Esophagus squamous epithelium (tissue), 5 donors: ENCODE measurements at places on chromosomes 1 and 21.

DNA sequence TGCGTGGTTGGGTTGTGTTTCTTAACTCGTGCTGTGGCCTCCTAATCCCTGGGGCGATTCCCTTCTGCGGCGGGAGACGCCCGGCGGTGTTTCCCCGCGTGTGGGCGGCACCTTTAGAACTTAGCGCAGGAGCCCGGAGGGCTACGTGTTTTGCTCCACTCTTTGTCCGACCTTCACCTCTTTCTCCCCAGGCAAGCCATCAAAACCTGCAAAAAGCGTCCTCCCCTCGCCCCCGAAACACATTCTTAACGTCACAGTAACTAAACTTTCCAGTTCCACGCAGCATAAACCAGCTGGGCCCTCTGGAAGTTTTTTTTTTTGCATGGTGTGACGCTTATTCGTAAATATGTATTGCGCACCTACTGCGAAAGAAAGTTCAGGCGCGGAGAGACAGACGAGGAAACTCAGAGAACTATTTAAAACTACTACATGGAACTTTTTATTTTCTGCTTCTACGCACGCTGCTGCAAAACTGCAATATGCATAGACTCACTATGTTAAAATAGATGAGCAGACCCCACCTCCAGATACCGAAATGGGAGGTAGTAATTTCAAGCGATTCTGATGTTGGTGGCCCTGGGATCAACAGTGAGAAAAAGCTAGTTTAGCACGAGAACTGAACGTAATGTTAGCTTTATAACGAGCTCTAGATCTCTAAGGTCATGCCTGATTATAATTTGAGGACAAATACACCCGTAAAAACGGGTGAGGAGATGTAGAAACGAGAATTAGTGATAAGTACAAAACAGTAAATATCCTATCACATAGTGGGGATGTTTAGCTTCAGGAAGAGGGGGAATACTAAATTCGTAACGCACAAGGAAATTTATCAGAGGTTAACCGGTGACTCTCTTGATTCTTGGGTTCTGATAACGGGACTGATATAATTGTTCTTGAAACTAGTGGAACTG lies 920 bp downstream of the MTR start:
- DNase-seq, result no peak

DNA sequence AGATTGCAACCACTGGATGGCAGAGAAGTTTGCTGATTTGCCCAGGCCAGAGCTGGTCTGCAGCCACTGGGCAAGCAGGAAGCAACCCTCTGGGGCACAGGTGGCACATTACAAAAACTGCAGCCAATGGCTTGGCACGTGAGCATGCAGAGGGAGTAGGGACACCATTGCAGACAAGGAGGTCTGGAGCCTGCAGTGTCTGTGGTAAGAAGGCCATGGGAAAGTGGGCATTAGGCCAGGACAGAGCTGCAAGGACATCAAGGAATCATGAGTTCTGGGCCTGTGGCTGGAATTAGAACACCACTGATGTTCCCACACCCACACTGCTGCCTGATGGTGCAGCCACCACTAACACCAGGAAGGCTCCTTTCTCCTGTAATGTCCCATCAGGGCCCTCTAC lies 113.0 kb downstream of the TSEN15 start:
- no peak for DNase-seq

GRCh38 chr21:18274370-18274769 lies 29.7 kb downstream of the CHODL start:
- DNase-seq, result no peak

DNA sequence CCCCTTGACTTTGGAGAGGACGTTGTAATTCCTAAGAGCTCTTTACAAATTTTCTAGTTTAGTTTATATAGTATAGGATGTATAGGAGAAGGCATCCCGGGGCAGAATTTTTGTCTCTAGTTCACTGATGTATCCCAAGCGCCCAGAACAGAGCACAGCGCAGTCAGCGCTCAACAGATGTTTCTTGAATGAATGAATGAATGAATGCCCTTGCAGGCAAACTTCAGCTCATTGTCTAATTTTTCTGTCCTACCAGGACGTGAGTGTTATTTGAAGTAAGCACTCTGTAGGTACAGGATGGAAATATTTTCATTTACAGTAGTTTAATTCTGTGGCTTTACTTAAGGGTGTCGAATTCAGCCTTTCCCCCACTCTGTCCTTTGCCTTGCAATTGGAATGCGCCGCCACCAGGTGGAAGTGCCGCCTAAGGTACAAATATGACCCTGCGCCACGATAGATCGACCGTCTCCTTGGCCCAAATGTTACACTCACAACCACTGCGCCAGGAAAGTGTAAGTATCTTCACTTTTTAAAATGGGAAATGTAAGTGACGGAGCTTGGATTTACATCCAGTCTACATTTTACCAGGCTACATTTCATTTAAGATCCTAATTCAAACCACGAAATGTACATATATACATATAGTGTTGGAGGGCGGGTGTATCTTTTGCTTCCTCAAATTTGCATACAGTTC lies 910 bp upstream of the MRPL39 start:
- DNase-seq, result peak; percentile 30

DNA sequence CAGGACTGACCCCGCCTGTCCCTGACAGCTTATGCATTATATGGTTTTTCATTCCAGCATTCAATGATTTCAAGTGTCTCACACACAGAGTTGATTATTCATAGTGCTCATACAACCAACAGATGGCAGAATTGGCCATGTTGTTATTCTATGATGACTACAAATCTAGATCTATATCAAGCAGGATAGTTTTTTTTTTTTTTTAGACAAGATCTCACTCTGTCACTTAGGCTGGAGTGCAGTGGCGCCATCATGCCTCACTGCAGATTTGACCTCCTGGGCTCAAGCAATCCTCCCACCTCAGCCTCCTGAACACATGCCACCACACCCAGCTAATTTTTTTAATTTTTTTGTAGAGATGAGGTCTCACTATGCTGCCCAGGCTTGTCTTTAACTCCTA lies 40.1 kb upstream of the LRRC8D start:
- no peak for DNase-seq

GRCh38 chr1:63792152-63792551 lies 18.3 kb downstream of the ROR1 start:
- DNase-seq, result no peak

DNA sequence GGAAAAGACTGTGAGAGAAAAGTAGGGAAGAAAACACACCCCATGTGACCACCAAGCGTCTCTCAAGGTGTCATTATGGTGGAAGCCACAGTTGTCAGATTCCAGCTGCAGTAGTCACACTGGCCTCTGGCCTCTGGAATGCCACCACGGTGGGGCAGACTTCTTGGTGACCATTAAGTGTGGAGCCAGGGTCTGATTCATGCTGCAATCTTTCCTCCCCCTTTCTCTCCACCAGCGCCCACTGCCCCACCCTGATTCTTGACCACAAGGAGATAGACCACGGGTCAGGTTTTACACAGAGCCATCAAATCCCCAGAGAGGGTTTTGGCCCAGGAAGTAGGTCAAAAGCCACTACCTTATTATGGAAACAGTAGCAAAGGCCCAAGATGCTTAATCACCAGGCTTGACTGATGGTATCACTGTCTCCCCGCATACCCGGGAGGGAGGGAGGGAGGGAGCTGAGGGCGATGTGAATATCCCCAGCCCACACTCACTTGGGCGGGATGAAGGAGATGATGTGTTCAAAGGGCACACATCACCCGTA lies 52.7 kb upstream of the GRHL3 start:
- DNase-seq, result no peak

DNA sequence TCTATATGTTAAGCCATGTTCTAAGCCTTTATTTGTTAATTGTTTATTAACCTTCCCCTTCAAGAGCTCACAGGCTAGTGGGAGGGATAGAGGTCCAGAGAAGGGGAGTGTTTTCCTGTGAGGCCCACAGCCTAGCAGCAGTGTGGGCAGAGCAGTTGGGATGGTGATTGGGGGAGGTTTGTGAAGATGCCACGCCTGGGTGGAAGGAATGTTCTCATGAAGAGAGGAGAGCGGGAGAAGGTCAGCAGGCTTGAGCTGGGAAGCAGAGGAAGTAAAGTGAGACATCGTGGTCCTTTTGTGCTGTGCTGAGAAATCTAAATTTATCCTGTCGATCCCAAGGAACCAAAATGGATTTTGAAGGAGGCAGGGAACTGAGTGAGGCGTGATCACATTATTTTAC lies 42.6 kb downstream of the TRAPPC10 start:
- DNase-seq, result no peak

- DNase-seq, result no peak
Observed at GRCh38 chr1:224749916-224750315, 133.8 kb downstream of the CNIH3 start.

- DNase-seq, result no peak
Observed at GRCh38 chr1:63622849-63623566, 29.8 kb downstream of the PGM1 start.

- no peak for DNase-seq
Observed at GRCh38 chr1:48948562-48948961, 171.9 kb upstream of the BEND5 start.

- no peak for DNase-seq
Observed at GRCh38 chr1:3146907-3147306, 77.9 kb downstream of the PRDM16 start.

GRCh38 chr1:169896013-169896412 lies 2.3 kb upstream of the SCYL3 start:
- DNase-seq, result no peak

DNA sequence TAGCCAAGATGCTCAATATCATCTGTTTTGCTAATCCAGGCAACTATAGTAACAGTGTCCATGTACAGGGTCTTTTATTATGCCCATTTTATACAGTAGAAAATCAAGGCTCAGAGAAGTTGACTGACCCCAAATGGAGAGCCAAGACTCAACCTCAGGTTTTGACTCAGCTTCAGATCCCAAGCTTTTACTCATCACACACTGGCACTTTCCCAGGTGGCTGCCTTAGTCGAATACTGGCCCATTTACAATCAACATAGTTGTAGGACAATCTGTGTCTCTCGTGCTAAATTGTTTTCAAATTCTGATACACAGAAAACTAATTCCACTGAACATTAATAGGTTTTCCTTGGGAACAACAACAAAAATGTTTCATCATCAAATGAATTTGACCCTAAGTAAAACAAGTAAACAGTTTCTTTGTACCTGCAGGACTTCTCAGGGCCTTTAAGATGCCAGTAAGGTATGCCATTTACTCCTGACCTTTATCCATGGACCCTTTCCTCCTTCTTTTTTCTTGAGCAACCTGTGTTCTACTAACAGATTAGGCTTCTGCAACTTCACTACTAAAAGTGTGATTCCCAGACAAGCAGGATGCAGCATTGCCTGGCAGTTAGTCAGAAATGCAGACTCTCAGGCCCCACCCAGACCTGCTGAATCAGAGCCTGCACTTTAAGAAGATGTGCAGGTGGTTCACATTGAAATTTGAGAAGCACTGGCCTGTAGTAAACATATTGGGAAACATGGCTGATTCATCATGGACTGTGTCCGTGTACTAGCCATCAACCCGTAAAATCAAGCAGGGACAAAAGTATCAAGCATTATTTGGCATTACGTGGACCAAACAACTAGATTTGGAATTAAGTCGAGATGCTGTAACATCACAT lies 128.8 kb downstream of the RRAGC start:
- no peak for DNase-seq

- DNase-seq, result no peak
Observed at GRCh38 chr1:7478809-7479499, 292.1 kb upstream of the VAMP3 start.
